ENCODE measurements at places on chromosomes 13 and 19.
A peak's percentile ranks its signal among the peaks of the same experiment; 100 is the strongest.

DNA sequence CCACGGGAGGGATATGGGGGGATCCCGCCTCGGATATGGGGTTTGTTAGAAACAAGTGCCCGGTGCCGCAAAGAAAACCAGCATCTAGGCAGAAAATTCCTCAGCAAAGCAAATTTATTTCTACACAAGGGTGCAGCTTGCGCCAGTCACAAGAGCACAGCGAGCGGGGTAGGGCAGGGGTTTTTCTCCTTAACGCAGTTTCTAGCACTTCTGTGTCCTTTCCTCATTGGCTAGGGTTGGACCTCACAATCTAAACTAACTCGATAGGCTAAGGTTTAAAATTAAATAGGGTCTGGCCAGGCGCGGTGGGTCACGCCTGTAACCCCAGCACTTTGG lies 595 bp downstream of the ZNF440 start:
- DNase-seq = no peak

DNA sequence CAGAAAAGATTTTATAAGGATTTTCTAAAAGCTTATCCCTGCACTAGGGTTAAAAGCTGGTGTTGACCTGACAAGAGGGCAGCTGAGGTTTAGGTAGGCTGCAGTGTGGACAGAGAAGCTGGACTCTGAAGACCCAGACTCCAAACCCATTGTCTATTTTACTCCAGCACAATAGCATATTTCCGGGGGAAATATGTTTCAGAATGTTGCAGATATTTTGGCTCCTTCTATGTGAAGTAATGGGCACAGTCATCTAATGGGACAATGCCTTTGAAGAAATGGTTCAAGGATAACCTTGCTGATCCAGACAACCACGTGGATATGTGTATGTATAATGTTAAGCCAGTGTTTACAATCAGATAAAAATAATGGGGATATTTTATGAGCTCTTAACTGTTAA lies 173.8 kb upstream of the TSC22D1 start:
- no peak for DNase-seq

- no peak for DNase-seq
Measured at GRCh38 chr19:49453757-49454240, 774 bp downstream of the ALDH16A1 start.

GRCh38 chr13:24097064-24097463 lies 63.5 kb upstream of the SPATA13 start:
- peak; percentile 49 for DNase-seq

DNA sequence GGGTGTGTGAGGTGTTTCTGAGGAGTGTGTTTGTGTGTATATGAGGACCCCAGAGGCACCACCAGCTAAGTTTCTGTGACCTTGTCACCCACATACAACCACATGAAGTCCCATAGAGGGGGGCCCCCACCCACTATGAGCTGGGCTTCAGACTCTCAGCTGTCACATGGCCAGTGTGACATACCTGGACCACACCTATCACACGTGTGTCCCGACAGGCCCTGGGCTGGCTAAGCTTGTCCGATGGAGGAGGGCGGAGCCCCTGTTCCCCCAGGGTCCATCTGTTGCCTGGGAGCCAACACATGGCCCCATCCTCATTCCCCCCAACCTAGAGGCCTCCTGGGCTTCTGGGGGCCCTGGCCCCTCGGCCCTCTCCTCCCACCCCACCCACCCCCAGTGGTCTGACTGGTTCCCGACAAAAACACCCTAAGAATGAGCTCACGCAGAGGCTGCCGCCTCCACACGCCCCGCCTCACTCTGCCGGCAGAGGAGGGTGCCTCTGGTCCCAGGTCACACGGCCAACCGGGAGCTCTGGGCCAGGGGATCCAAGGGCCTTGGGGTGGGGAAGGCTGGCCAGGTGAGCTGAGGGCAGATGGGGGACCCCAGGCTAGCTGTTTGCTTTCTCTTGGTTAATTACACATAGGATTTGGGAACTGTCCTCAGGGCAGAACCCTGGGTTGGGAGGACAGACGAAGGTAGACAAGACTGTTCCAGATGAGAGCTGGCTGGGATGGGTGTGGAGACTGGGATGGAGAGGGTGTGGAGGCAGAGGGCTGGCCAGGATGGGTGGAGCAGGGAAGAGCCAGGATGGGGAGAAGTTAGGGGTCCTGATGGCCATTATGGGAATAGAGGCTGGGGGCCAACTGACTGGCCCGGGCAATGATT lies 4.3 kb downstream of the KLC3 start:
- DNase-seq = no peak

DNA sequence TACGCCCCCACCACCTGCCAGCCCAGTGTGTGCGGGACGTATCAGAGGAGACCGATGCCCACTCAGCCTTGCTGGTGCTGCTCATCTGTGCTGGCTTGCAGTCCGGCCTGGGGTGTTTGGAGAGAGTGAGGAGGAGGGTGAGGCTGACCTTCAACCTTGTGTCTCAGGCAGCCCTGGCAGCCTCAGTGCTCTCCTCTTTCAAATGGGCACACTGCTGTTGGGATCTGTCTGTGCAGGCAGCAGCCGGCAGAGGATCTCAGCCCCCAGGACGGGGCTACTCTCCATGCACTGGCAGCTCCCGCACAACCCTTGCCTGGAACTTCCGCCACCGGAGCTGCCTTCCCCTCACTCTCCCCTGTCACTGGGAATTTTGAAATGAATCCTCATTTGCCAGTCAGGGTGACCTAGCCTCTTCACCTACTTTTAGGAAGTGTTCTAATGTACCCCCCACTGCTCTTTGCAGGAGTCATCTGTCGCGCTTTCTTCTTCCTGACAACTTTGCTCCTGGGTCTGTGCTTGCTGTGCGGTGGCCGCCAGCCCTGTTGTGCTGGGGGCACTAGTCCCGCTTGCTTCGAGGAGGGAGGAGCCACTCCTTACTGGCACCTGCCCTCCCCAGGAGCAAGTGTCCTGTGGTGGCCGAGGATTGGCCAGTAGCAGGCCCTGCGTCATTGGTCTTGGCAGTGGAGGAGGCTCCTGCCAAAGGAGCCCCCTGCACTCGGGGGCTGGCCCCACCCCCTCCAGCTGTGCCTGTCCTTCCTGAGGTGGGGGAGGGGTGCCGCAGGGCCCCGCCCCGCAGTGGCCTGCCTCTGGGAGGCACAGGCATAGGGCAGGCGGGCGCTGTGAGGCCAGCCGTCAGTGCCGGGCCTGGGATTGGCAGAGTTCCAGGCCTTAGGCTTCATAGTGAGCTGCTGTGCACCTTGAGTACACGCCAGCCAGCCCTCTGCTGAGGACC lies 53.4 kb downstream of the TSSK6 start:
- DNase-seq = no peak

DNA sequence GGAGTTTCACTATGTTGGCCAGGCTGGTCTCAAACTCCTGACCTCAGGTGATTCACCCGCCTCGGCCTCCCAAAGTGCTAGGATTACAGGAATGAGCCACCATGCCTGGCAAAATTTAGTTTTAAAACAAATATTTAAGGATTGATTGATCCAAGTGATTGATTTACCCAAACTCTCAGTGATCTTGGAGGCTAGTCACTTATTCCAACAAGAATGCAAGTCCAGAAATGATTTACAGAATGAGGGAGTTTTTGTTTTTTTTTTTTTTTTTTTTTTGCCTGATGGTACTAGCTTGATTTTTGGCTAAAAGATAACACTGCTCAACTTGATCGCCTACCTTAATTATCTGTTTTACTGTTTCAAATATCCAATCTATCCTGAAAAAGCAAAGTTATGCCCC lies 5.7 kb upstream of the TEX26 start:
- no peak for DNase-seq

- no peak for DNase-seq
Measured at GRCh38 chr13:102038787-102039186, 363.1 kb downstream of the FGF14 start.

DNA sequence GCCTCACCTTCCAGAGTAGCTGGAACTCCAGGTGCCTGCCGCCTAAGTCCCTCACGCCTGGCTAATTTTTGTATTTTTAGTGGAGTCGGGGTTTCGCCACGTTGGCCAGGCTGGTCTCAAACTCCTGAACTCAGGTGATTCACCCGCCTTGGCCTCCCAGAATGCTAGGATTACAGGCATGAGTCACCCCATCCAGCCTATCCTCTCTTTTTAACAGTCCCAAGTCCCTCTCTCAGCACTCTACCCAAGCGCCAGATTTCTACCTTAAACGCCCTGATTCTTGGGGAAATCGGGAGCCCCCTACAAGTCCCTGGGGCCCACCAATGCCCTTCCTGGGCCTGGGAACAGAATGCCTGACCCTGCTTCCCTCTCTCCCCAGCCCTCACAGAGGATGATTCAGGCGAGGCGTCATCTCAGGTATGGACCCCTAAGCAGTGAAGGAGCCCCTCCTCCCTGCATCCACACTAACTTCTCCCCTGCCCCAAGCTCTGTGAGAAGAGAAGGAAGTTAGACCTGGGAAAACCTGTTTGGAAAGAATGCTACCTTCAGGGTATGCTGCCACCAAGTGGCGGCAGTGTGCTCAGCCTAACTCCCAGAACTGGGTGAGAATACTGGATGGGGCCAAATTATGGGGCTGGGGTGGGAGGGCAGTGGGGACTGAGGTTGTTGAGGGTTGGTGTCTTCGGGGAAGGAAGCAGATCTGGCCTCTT lies 20.8 kb upstream of the EBI3 start:
- DNase-seq = no peak

All from non-pigmented ciliary epithelial cell (primary cell).